Right renal pelvis (tissue), 4 donors: ENCODE measurements at places on chromosomes 1 and 21.

DNA sequence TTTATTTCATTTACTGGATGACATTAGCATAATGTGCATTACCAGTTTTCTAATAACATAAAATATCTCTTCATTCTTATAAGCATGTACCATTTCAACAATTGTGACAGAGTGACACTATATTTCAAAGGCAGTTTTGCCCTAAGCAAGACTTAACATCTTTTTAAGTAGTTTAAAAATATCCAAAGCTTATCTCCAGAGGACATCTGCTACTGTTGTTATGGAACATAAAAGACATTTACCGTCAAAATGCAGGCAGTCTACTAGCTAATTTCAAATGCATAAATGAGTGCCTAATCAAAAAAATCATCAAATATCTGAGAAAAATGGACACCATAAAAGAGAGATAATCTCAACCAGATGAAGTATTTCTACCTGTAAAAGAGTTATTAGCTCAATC is 782.4 kb upstream of the BRINP3 start:
- DNase-seq, result no peak

- no peak for DNase-seq
Observed at GRCh38 chr1:200042119-200042551, 14.6 kb downstream of the NR5A2 start.

- no peak for DNase-seq
Observed at GRCh38 chr1:16006552-16007485, 2.8 kb downstream of the SRARP start.

GRCh38 chr21:38993561-38993960 is 187.8 kb downstream of the ETS2 start:
- no peak for DNase-seq

DNA sequence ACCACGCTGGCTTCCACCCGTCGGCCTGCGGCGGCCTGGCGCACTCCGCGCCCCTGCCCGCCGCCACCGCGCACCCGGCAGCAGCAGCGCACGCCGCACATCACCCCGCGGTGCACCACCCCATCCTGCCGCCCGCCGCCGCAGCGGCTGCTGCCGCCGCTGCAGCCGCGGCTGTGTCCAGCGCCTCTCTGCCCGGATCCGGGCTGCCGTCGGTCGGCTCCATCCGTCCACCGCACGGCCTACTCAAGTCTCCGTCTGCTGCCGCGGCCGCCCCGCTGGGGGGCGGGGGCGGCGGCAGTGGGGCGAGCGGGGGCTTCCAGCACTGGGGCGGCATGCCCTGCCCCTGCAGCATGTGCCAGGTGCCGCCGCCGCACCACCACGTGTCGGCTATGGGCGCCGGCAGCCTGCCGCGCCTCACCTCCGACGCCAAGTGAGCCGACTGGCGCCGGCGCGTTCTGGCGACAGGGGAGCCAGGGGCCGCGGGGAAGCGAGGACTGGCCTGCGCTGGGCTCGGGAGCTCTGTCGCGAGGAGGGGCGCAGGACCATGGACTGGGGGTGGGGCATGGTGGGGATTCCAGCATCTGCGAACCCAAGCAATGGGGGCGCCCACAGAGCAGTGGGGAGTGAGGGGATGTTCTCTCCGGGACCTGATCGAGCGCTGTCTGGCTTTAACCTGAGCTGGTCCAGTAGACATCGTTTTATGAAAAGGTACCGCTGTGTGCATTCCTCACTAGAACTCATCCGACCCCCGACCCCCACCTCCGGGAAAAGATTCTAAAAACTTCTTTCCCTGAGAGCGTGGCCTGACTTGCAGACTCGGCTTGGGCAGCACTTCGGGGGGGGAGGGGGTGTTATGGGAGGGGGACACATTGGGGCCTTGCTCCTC is 1.9 kb downstream of the OLIG2 start:
- DNase-seq, result no peak

- no peak for DNase-seq
Observed at GRCh38 chr1:45545553-45546310, 4.9 kb upstream of the AKR1A1 start.

- peak; percentile 55 for DNase-seq
Observed at GRCh38 chr1:33055210-33056008, 18.7 kb upstream of the AK2 start.

- no peak for DNase-seq
Observed at GRCh38 chr1:215830226-215830810, 263.2 kb downstream of the KCTD3 start.
